ENCODE measurements at places on chromosomes 1 and 21. TPM values are rescaled to one million over a fixed set of nuclear protein-coding genes. Genes with fewer than 3 reads are reported as not detected.

The SF3B4 gene
- total RNA-seq: 14.5 TPM

The ATP13A2 gene
- 87.8 TPM for total RNA-seq

The E2F2 gene
- total RNA-seq: 6.5 TPM

The DNASE2B gene
- total RNA-seq: not detected

The FNDC10 gene
- total RNA-seq: 2.6 TPM

The FCN3 gene
- not detected for total RNA-seq

The AMY1C gene
- not detected for total RNA-seq

The HSD3B2 gene
- total RNA-seq: not detected

The UTP25 gene
- 7.5 TPM for total RNA-seq

The TSNAX gene
- total RNA-seq: 12.1 TPM

The NTRK1 gene
- total RNA-seq: not detected

- DNase-seq: no peak
Measured at GRCh38 chr1:206787891-206788290, 15.6 kb upstream of the IL10 start.

DNA sequence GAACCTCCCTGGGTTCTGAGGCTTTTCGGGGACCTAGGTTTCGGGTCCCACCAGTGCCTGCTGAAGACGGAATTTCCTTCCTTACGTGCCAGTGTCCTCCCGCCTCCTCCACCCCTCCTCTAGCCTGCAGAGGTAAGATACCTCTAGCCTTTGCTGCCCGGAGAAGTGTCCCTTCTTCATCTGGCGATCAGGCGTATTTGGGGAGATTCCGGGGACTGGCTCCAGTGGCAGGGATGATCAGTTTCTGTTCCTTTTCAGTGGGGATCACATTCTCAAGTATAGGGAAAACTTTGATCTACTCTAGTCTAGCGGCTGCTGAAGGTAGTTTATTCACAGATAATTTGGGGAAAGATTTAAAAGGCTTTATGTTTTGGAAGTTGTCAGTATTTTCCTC lies 674 bp downstream of the CEP350 start:
- DNase-seq: no peak

DNA sequence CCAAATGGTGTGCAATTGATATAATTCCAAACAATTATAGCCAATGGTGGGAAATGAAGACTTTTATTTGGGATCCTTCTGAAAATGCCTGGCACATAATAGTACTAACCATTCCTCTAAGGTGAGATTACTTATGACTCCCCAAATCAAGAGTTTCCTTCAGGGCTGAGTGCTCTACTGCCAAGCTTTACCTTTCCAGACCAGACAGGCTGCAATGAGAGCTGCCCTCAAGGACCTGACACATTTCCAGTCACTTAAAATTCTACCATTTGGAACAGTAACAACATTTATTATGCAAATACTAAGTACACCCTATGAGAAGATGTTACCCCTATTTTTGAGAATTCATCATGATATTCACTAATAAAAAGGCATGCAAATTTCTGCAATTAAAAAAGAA lies 21.1 kb downstream of the PAXBP1 start:
- no peak for DNase-seq

DNA sequence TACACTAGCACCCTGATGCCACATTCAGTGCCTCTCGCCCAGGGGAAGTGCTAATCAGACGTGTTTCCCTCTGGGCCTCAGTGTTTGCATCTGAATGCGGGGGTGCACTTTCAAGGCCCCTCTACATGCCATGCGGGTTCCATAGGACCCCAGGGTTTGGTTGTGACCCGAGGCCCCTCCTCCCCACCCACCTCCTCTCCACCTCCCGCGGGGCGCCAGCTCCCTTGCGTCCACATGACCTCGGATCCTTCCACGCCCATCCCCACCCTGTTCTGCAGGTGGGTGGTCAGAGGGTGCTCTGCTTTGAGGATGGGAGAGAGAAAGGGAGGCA lies 5.1 kb upstream of the RUNX3 start:
- no peak for DNase-seq

- DNase-seq: peak; percentile 80
Measured at GRCh38 chr1:221487781-221488524, 253.9 kb downstream of the DUSP10 start.

DNA sequence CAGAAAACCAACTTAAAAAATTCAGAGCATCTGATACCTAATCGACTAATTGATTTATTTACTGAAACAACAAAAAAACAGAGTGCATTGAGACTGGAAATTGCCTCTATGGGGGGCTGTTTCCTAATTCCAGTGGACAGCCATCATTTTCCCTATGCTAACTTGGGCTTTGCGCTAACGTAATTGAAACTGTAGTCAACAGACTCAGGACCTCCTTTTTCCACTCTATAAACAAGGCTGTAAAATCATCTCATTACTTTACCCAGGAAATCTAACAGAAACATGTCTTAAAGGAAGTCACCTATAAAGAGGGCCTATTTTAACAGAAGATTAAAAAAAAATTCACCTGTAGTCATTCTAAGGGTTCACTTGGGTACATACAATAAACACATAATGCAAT lies 2.1 kb downstream of the ERG start:
- DNase-seq: no peak

DNA sequence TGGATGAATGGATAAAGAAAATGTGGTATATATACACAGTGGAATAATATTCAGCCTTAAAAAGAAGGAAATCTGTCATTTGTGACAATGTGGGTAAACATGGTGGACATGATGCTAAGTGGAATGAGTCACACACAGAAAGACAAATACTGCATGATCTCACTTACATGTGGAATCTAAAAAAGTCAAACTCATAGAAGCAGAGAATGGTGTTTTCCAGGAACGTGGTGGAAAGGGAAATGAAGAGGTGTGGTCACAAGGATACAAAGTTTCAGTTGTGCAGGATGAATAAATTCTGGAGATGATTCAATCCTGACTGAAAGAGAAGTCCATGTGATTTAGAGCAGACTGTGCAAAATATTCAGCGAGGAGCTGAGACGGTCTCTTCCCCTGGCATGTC lies 56.6 kb downstream of the RYR2 start:
- DNase-seq: peak; percentile 2

- DNase-seq: no peak
Measured at GRCh38 chr1:167984886-167985489, 48.1 kb upstream of the MPC2 start.

GRCh38 chr1:71343686-71344416 lies 263.0 kb upstream of the ZRANB2 start:
- no peak for DNase-seq

DNA sequence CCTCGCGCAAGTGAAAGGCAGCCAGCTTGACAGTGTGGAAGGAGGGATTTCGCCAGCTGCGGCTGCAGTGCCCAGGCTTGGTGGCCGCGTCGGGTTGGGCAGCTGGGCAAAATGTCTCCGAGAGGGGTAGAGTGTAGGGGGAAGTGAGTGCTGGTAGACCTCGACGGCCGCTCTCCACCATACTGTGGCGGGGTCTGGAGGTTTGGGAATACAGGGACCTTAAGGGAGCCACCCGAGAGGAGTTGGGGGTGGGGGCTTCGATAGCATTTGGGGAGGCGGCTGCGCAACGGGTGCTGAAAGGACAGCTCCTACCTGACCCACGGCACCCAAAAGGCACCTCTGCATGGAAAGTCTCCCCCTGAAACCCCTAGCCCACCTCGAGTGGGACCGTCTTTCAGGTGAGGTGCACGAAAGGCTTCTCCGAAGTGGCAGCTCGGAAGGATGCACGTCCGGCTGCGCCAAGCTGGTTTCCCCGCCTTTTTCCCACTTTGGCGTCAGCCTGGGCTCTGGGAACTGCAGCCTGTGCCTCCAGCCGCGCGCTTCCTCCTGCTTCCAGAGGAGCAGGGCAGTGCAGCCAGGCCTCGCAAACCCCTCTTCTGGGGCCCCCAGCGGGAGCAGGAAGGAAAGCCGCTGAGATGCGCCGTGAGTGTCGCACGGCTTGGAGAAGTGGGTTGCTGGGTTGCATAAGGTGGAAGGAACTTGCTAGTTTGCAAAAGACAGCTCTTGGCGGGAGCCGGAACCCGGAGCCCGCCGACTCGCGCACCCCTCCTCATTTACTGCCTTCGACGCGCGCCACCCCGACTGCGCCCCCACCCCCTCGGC lies 531 bp upstream of the HMGN2 start:
- no peak for DNase-seq

DNA sequence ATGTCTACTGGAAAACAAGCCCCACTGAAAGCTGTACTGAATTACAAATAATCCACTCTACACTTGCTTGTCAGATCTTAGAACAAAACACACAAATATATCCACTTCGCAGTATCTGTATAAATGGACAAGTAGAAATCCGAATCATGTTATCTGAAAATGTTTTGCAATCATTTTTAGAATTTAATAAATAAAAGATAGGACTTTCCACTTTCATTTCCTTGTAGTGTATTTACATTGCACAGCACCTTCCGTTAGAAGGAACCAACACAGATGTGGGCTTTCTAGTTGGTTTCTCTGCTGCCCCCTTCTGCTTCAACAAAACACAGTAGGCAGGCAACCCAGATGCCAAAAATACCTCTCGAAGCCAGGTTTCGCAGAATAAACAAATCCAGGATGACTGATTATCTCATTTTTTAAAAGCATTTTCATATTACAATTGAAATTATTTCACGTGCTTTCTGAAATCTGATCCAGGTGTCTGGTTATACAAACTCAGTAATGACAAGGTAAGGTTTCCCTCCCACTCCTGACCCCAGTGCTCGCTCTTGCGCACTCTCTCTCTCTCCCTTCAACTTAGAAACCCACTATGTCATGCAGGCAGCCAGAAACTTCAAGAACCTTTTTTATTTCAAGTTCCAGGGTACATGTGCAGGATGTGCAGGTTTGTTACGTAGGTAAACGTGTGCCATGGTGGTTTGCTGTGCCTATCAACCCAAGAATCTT lies 389.9 kb downstream of the SMYD3 start:
- DNase-seq: no peak

- no peak for DNase-seq
Measured at GRCh38 chr1:63524201-63524600, 876 bp downstream of the EFCAB7 start.

DNA sequence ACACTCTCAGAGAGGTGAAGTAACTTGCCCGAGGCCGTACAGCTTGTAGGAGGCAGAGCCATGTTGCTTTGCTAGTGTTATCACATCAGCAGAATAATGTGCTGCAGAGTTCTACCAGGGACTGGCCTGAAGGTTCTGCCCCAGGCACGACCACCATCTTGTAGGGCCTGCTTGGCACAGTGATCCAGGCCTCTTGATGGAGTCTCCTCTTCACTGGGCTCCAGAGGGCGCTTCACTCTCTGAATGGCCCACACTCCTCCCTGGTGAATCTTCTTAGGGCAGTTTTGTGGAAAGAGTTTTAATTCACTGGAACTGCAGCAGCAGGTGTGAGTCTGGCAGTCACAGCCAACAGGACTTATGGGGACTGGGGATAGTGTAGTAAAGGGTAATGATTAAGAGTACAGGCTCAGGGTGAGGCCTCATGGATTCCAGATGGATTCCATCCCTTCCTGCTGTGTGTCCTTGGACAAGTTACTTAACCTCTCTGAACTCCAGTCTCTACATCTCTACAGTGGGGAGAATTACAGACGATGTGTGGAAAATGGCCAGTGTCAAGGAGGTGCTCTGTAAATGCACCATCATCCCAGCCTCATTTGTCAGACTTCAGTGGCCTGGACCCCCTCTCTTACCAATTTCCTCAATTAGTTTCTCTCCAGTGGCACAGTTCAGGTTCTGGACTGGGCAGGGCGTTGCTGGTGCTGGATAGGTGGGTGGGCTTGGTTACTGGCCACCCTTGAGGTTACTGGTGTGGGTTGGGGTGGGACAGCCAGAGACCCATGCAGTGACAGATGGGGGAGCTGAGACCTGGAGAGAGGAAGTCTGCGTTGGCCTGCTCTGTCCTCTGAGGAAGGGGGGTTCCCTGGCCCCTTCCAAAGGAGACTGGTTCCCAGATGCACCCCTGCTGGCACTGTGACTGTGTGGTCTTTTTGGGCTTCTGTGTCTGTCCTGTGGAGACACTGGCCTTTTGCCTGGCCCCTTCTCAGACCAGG lies 45.9 kb upstream of the CSF3R start:
- DNase-seq: no peak

- no peak for DNase-seq
Measured at GRCh38 chr1:81799939-81800694, 617 bp upstream of the ADGRL2 start.

DNA sequence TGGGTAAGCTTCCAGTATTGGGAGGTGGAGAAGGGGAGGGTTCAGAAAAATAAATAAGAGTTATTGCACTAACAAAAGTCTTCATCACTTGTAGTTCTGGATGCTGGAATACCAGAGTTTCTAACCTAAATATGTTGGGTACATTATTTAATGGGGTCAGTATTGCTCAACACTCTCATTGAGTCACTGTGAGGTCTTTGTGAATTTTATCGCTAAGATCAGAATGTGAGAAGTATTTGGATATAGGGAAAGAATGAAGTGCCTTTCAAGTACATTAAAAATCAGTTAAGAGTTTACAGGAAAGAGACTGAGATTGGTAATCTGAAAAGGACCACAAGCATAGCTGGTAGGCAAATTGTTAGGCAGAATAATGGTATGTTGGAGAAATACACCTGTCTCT lies 8.8 kb downstream of the SNRPE start:
- DNase-seq: no peak

- DNase-seq: no peak
Measured at GRCh38 chr1:192474080-192474683, 101.4 kb upstream of the RGS1 start.

GRCh38 chr1:96208428-96208827 lies 513.2 kb upstream of the PTBP2 start:
- DNase-seq: no peak

DNA sequence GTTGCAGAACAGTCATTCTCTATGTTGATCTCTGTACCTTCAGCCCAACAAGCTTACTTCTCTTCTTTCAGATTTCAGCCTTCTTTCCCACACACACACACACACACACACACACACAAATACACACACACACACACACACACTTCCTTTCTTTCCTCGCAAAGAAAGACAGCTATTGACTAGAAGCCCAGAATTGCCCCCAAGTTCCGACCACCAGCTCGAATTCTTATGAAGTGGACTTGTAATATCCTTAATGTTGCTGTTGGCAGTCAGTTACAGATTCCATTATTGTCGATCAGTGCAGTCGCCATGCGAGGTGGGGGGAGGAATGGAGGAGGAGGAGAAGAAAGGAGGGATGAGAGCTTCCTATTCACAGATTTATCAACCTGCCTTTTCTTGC lies 125.5 kb downstream of the CLEC20A start:
- DNase-seq: no peak

- no peak for DNase-seq
Measured at GRCh38 chr1:9179463-9180110, 50.7 kb upstream of the GPR157 start.
